Urinary bladder (tissue), 4 donors: ENCODE measurements at places on chromosomes 6 and 20.

DNA sequence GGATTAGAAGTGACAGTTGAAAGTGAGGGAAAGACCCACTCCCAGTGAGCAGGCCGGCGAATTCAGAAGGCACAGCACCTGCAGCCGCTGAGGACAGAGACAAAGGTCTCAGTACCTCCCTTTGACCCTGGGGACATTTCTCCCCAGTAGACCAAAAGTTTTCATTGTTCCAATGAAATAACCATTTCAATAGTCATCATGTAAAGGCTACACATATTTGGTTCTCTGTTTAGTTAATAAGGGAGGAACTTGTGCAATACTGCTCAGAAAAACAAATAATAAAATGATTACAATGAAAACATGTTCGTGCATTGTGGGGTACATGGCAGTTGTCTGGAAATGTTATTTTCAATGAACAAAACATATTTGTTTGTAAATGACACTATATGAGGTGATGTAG, 52.5 kb downstream of the EDN1 start:
- DNase-seq: no peak

DNA sequence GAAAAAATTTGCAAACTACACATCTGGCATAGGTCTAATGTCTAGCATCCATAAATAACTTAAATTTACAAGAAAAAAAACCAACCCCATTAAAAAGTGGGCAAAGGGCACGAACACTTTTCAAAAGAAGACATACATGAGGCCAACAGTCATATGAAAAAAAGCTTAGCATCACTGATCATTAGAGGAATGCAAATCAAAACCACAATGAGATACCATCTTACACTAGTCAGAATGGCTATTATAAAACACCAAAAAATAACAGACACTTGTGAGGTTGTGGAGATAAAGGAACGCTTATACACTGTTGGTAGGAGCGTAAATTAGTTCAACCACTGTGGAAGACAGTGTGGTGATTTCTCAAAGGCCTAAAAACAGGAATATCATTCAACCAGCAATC, 33.7 kb upstream of the EPB41L2 start:
- DNase-seq: no peak

- no peak for DNase-seq
These were observed 233.0 kb downstream of the ERMARD start for GRCh38 chr6:169984181-169985120.

GRCh38 chr6:166655713-166656229, 28.7 kb upstream of the RPS6KA2 start:
- no peak for DNase-seq

GRCh38 chr6:113172531-113172966, 684.6 kb upstream of the MARCKS start:
- no peak for DNase-seq

- peak; percentile 72 for DNase-seq
These were observed 12.9 kb upstream of the MROH8 start for GRCh38 chr20:37192137-37192854.

- DNase-seq: no peak
These were observed 29.5 kb downstream of the PXDC1 start for GRCh38 chr6:3721810-3722621.

GRCh38 chr6:44641344-44642031, 254.0 kb downstream of the CDC5L start:
- no peak for DNase-seq

DNA sequence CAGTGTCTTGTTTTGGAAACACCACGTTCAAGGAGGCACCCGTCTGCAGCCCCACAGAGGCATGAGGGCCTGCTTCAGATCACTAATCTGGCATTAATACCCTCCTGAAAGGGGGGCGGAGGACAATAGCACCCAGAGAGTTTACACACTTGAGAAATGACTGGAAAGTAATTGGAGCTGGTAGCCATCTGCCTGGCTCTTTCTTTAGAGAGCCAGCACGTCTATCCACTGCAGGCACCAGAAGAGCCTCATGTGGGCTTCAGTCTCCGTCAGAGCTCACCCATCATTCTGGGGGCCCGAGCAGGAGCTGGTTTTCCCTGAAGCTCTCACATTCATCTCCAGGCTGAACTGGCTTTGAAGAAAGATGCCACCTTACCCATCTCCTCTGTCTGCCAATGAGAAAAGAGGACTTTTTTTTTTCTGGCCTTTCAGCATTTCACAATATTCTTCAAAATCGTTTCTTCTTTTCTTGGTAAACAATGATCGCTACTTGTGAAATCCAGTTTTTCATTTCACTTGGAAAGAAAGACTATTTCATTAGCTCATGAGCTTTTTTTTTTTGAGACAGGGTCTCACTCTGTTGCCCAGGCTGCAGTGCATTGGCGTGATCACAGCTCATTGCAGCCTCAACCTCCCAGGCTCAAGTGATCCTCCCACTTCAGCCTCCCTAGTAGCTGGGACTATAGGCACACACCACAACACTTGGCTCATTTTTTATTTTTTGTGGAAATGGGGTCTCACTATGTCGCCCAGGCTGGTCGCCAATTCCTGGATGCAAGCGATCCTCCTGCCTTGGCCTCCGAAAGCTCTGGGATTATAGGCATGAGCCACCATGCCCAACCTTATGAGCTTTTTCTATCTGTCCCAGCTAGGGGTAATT, 124.7 kb upstream of the ZNF217 start:
- no peak for DNase-seq

DNA sequence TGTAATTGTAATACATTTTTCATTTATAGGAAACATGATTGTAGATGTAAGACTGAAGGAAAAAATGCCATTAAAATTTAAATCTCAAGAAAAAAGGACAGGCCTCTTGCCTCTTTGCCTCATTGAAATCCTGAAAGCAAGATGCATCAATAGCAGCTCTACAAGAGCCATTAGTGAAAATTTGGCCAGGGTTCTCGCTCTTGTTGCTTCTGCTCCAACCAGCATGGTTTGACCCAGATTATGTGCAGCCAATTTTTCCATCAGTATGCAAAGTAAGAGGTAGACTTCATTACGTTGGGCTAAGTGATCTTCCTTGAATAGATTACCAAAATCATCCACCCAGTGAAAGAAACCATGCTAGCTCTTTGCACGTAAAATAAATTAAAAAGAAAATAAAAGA, 106.6 kb downstream of the SGK1 start:
- no peak for DNase-seq

GRCh38 chr6:131658287-131658686, 21.2 kb downstream of the ENPP3 start:
- no peak for DNase-seq

- DNase-seq: no peak
These were observed 99.7 kb downstream of the IRF4 start for GRCh38 chr6:491233-491632.

DNA sequence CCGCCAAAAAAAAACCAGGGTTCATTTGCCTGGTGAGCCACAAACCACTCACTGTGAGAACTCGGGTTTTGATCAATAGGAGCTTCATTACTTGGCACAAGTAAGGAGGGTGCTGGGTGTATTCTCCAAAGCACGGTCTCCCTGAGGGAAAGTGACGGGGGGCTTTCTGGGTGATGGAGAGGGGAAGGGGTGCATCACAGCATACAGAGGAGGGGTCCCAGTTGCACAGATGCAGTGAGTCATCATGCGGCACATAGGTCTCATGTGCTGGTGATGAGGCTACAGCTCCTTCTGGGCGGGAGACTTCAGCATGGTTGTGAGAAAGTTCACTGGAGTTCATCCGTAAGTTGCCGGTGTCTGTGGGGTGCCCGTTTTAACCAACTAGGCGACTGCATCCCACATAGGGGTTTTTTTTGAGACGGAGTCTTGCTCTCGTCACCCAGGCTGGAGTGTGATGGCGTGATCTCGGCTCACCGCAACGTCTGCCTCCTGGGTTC, 36.2 kb downstream of the SUN5 start:
- DNase-seq: no peak

- DNase-seq: no peak
These were observed 327.9 kb upstream of the QKI start for GRCh38 chr6:163086624-163086920.

DNA sequence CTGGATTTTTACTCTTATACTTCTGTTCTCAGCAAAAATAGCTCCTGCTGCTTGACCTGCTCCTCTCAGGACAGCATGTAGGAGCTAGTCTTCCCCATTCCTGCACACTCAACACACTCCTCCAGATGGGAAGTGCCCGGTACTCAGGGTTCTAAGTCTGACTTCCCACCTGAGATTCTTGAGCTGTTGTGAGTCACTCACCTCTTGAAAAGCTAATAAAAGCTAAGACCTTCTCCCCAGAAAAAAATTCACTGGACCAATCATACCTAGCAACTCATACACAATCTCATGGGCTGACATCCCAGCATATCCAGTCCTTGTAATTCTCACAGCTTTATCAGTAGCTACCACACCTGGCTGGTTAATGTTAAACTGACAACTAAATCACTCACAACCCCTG, 53.5 kb downstream of the TRPC4AP start:
- no peak for DNase-seq

DNA sequence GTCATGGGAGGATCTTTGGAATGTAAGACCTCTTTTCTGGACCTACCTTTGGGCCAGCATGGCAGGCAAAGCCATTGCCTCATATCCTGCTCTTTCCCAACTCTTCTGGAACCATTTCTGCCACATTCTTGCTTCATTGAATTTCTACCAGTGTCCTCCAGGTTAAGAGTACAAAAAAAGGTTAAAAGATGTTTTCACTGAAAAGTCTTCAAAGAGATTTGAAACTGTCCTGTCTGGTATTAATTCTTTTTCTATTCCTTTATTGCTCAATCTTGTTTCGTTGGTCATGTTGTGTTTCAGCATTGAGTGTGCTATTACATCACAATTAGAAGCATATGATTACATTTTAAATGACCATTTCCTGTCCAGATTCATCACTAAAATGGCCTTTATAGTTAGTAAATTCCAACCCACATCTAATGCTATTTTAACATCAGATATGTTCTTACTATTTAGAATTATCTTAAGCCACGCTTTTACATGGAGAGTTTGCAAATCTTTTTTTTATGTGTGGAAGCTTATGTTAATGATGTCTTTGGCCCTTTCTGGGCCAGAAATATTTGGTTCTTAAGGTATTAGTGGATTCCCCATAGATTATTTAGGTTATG, 450.9 kb downstream of the GJA1 start:
- DNase-seq: no peak

DNA sequence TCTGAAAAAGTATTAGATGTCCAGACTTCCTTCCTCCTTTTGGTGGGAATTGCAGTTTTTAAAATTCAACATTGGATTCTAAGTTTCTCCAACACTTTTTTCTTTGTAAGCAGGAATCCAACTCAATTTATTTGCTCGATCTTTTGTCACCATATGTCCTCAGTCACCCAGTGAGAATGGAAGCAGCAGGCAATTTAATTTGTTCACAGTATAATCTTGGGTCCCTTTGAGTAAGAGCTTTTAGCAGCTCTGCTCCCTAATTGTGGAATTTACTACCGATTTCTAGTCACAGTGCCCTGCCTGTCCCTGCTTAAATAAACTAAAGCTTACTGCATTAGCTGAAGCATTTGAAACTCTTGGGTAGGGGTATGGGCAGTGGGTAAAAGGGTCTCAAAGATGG, 98.6 kb downstream of the BTBD3 start:
- no peak for DNase-seq

- DNase-seq: no peak
These were observed 64.8 kb upstream of the MAP7 start for GRCh38 chr6:136614994-136615393.

GRCh38 chr6:139852488-139853140, 478.2 kb upstream of the CITED2 start:
- no peak for DNase-seq

DNA sequence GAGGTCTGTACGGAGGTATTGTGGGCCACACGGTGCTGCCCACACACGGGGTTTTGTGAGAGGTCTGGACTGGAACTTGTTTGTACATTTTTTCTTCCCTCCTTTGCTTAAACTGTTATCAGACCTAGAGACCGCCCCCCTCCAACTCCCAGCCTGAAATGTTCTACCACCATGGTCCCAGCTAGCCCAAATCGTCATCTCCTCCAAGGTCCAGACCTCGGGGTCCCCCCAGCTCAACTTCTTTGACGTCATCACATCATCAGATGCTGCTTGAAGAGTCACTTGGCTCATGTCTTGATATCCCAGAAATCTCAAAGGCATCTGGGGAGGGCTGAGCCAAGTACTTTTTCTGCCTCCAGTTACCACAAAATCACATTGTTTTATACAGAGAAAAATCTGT, 2.8 kb upstream of the CCDC170 start:
- no peak for DNase-seq

- DNase-seq: no peak
These were observed at the start of gene MLIP for GRCh38 chr6:54111341-54112045. TSS of gene MLIP (plus strand) at chr6:54111443. CDS start at chr6:54111480, 37 bp downstream.

DNA sequence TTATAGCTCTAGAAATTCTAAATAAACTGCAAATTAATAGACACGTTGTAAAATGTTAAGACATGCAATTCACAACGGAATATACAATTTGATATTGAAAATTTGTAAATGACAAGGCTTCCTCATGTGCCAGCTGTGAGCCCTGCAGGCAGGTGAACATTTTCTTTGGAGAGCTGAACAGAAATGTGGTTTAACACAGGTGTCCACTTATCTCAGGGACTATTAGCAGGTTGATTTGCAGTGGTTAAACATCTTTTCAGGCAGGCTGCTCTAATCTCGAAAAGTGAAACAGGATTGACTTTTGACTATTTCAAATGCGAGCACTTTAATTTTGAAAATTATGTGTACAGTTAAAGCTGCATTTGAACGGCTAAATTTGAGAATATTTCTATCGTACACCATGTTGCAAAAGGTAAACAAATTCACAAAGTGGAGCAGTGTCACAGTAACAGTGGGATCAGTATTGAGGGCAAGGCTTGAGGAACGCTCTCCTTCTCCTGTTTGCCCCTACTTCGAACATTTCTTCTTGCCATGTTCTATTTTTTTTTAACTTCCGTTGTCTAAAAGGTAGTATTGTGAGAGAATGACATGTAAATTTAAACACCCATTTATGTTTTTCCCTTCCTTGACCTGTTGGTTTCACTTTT, 210.8 kb downstream of the CDKAL1 start:
- no peak for DNase-seq

DNA sequence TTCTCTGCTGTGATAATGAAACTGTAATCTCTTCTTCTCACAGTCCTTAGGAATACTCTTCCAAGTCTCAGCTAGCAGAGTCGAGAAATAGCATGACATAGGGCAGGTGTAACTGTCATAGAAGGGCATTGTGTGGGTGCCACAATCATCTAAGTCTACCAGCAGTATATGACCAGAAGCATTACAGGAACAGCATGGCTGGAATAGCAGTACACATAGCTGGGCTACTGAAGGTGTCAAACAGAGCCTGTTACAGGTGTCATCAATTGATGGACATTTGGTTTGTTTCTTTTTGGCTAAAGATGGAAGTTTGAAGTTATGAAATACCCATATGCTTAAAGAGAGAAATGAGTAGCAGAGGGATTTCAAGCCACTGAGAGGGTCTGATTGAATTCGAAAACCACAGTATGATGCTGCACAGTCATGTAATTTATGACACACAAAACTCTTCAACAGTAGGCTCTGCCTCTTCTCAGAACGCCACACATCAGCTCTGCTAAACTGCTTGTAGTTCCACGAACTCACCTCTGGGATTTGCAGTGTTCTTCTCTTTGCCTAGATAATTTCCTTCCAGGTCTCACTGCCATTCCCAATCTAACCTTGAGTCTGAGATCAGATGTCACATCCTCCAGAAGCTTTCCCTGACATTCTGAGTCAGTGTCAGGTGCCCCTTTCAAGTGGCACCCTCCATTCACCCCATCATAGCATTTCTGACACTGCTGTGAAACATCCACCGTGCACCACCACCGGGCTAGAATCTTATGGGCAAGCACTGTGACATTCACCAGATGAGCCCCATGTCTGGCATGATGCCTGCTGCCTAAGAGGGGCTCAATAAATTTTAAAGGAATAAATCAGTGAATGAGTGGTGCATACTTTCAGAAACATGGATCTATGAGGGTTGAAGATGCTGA, 151.0 kb downstream of the ADAT2 start:
- DNase-seq: no peak

- no peak for DNase-seq
These were observed 276.6 kb upstream of the CNR1 start for GRCh38 chr6:88442737-88443136.
